T-helper 17 cell (primary cell): ENCODE measurements at places on chromosomes 7 and 10.

DNA sequence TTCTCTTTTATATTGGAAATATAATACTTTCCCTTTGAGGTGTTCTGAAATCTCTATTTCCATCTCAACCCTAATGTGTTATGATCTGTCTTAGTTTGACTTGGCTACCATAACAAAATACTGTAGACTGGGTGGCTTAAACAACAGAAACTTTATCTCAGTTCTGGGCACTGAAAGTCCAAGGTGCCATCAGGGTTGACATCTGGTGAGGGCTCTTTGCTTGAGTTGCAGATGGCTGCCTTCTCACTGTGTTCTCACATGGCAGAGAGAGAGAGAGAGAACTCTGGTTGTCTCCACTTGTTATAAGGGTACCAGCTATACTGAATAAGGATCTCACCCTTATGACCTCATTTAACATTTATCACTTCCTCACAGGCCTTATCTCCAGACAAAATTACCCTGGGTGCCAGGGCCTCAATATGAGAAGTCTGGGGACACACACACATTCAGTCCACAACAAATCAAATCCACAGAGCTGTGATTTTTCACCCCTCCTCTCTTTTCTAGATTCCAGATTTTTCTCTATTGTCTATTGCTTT, 104.5 kb downstream of the SRI start:
- no peaks in the 10 kb centered on the region for H3K36me3 ChIP-seq
- H3K27ac ChIP-seq: no peak overlapping the region
- H3K4me1 ChIP-seq: no peaks in the 10 kb centered on the region
- H3K4me3 ChIP-seq: no peak overlapping the region
- DNase-seq: no peak
- no peaks in the 10 kb centered on the region for H3K27me3 ChIP-seq

GRCh38 chr10:64211466-64211865, 690.3 kb downstream of the REEP3 start:
- no peak for DNase-seq
- H3K27me3 ChIP-seq: no peaks in the 10 kb centered on the region
- H3K36me3 ChIP-seq: no peaks in the 10 kb centered on the region
- no peak overlapping the region for H3K4me3 ChIP-seq
- no peak overlapping the region for H3K27ac ChIP-seq

DNA sequence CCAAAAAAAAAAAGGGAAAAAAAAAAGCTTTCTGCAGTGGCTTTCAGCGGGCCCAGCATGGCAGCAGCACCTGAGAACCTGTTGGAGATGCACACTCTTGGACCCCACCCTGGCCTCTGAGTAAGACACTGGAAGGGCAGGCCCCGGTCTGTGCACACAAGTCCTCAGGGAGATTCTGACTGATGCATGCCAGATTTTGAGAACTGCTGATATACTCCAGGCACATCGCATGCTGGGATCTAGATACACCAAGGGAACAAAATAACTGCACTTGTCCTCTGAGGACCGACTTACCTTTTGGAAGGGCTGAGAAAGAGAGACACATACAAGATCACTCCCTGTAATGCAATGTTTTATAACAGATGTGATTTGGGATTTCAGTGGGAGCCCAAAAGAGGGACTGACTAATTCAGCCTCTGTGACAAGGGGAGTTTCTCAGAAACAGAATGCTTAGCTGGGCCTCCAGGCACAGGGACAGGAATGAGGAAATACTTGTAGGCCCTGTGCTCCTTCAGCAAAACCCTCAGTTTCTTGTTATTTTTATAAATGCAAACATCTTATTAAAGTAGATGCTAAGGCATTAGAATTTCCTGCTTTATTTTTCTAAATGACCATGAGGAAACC, 8.2 kb downstream of the EGFR start:
- DNase-seq: no peak
- H3K4me3 ChIP-seq: no peak overlapping the region
- H3K27ac ChIP-seq: no peak overlapping the region
- peaks cover 2% of the 10 kb centered on the region for H3K36me3 ChIP-seq
- H3K4me1 ChIP-seq: no peaks in the 10 kb centered on the region

DNA sequence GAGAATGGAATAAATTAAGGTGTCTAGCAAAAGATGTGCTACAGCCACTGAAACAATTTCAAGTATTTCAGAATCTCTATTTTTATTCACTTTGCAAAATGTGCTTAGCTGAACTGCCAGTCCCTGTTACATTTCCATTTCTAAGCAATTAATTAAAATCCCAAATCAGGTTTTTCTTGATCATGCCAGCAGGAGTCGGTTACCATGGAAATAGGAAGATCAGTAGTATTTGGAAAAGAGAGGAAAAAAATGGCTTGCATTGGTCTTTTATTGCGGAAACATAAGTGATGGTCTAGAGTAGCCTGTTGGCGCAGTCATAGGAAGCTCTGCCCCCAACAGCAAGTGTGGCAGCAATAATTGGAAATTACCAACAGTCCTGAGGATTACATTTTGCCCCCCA, 867.1 kb downstream of the GATA3 start:
- no peak overlapping the region for H3K27ac ChIP-seq
- H3K27me3 ChIP-seq: no peaks in the 10 kb centered on the region
- H3K4me3 ChIP-seq: no peak overlapping the region
- no peak for DNase-seq

DNA sequence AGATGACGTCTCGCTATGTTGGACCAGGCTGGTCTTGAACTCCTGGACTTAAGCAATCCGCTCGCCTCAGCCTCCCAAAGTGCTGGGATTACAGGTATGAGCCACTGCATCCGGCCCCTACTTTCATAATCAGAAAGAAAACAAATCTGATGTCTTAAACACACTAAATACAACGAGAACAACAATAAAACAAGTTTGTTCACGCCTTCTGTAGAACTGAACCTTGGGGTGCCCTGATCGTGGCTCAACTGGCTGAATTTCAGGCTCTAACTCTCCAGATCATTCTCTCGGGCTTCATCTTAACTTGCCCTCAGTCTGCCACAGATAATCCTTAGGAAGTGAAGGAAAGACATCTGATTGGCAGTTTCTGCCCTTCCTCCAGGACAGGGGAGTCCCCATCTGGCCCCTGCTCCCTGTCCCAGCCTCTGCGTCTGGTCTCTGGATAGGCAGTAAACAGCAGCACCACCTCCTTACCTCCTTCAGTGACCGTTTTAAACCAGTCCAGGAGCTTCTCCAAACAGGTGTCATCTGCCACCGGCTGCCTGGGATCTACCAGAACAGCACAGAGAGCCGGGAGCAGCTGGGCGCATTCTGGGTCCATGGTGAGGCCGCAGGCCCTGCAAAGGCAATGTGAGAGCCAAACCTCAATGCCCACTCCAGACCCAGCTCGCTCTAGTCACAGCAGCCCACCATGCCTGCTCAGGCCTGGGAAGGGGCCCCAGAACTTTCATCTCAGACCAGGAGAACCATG, 1.3 kb downstream of the BRAT1 start:
- peaks cover 30% of the 10 kb centered on the region for H3K4me1 ChIP-seq
- peak overlapping the region; percentile 49 for H3K27ac ChIP-seq

DNA sequence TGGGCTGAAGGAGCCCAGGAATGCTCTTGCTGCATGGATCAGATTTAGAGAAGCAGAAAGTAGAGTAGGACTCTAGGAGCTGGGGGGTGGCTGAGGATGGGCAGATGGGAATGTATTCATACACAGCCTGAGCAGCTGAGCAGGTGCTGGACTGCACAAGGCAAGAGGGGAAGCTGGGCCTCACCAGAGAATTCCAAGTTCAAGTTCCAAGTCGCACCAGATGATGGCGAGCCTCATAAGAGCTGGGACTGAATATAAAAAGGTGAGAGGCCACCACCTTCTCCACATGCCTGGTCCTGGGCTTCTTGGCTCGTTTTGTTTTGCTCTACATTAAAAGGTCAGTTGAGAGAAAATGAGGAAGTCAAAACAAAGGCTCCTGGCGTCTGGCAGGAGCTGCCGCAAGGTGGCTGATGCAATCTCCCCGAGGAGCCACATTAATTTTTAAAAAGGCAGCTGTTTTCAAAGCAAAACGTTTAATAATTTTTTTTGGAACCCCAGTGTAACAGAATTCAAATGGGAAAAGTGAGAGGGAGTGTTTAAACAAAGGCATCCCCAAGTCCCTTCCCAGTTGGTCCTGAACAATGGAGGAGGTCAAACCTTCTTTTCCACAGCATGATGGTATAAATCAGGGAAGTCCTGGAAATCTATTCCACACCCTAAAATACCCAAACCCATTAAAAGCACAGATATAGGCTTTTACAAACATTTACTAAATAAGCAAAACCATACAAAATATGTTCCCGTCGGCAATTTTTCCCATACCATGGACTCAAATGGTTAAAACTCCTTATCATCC, 9.5 kb downstream of the CYREN start:
- no peaks in the 10 kb centered on the region for H3K36me3 ChIP-seq
- H3K4me1 ChIP-seq: peaks cover 25% of the 10 kb centered on the region
- no peak for DNase-seq
- no peak overlapping the region for H3K4me3 ChIP-seq
- peak overlapping the region; percentile 73 for H3K27ac ChIP-seq

- no peak overlapping the region for H3K4me3 ChIP-seq
- no peak overlapping the region for H3K27ac ChIP-seq
- no peaks in the 10 kb centered on the region for H3K36me3 ChIP-seq
- H3K27me3 ChIP-seq: no peaks in the 10 kb centered on the region
- no peaks in the 10 kb centered on the region for H3K4me1 ChIP-seq
- DNase-seq: no peak
Observed at GRCh38 chr7:53191191-53191695, 155.8 kb downstream of the POM121L12 start.

GRCh38 chr10:80498833-80499741, 38.6 kb upstream of the SH2D4B start:
- no peak for DNase-seq
- peak overlapping the region; percentile 85 for H3K4me3 ChIP-seq
- H3K27me3 ChIP-seq: no peaks in the 10 kb centered on the region
- H3K27ac ChIP-seq: peak overlapping the region; percentile 93
- H3K36me3 ChIP-seq: peaks cover 11% of the 10 kb centered on the region
- peaks cover 87% of the 10 kb centered on the region for H3K4me1 ChIP-seq
